T-helper 22 cell (primary cell): ENCODE measurements at places on chromosomes 6 and 20.
A peak's percentile ranks its signal among the peaks of the same experiment; 100 is the strongest.

DNA sequence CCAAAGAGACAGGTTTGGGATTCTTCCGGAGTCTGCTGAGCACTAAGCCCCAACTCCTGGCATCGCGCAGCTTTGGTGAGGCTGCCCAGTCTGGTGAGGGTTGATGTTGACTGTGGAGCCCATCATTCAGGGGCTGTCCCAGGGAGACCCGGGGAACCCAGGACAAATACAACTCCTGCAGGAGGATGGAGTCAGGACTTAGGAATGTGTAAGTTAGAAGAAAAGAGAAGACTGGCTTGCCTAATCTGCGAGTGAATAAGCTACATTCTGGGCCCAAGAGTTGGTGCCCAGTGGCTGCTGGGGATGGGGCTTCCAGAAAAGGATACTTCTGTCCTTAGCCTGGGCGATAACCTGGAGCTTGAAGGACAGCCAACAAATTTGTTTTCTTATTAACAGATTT lies 47.9 kb downstream of the STK35 start:
- no peak for DNase-seq

GRCh38 chr20:51036226-51036625 lies 13.3 kb upstream of the KCNG1 start:
- no peak for DNase-seq

GRCh38 chr6:169034516-169035167 lies 219.0 kb downstream of the THBS2 start:
- DNase-seq: no peak

DNA sequence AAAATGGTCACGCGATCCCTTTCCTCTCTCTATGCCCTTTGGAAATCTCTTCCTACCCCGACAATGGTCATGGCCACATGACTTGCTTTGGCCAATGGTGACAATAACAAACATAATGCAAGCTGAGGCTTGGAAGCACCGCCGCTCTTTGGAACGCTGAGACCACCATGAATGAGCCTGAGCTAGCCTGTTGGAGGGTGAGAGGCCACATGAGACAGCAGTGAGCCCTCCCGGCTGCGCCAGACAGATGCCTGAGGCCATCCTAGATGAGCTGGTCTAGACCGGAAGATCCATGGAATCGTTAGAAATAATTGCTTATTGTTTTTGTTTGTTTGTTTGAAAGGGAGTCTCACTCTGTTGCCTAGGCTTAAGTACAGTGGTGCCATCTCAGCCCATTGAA lies 64.2 kb downstream of the STK35 start:
- DNase-seq: no peak

- no peak for DNase-seq
These were observed 140.3 kb downstream of the BCAS1 start for GRCh38 chr20:53929974-53930650.

- DNase-seq: no peak
These were observed 8.7 kb downstream of the CST3 start for GRCh38 chr20:23629017-23629541.

- DNase-seq: no peak
These were observed 321.4 kb downstream of the FARS2 start for GRCh38 chr6:5582762-5583161.

DNA sequence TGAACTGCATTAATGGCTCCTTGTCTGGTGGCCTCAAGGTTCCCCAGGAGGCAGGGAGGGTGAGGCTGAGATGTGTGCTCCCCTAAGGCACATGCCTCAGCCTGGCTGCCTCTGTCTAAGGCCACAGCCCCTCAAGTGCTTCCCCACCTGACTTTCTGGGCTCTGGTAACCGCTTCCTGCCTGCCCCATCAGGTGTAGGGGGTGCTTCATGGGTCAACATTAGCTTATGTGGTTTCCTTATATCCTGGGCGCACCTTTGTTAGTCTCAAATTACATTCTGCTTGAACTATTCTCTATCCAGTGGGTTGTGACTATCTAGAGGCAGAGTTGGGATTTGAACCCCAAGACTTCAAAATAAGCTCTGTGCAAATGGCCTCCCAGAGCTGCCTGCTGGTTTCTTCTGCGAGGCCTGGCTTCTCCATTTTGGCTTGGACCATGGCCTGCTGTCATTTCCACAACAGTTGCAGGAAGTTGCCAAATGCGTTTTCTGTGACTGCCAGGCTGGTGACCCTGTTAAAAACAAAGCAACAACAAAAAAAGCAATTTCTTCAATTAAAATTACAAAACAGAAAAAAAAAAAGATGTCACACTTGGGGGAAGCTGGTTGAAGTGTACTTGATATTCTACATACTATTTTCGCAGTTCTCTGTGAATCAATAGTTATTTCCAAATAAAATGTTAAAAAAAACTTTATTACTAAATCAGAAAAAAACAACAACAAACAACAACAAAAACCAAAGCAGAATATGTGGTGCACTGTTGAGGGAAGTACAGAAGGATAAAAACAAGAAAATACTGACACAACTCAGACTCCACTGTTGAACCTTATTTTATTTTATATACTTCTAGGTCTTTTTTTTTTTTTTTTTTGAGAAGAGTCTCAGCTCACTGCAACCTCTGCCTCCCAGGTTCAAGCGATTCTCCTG lies 20.0 kb upstream of the ZNFX1 start:
- DNase-seq: no peak

DNA sequence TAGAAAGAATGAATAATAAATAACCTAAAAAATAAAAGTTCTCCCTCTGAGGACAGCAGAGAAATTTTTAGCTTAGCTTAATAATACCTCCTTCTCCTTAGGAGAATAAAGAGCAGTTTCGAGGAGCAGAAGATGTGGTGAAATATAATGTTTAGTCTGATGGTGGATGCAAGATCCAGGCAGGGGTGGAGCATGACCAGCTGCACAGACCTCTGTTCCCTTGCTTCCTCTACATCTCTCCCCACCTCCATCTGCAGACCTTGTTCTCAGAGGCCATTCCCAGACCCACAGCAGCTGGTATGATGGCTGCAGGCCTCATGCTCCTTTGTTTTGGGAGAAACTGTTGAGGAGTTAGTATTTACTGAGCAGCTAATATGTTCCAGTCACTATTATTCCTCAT lies 1.5 kb downstream of the BTN3A2 start:
- DNase-seq: no peak

DNA sequence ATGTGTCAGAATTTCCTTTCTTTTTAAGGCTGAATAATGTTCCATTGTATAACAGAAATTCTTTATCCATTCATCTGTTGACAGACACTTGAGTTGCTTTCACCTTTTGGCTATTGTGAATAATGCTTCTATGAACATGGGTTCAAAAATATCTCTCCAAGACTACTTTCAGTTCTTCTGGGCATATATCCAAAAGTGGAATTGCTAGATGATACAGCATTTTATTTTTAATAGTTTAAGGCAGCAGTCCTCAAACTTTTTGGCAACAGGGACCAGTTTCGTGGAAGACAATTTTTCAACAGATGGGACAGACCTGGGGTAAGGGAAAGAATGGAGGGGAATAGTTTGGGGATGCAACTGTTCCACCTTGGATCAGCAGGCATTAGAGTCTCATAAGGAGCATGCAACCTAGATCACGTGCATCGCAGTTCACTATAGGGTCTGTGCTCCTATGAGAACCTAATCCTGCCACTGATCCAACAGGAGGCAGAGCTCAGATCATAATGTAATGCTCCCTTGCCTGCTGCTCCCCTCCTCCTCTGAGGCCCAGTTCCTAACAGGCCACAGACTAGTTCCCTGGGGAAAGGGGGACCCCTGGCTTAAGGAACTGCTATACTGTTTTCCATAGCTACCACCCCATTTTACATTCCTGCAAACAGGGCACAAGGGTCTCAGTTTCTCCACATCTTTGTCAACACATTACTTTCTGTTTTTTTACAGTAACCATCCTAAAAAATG lies 239.9 kb upstream of the RNF217 start:
- DNase-seq: no peak

DNA sequence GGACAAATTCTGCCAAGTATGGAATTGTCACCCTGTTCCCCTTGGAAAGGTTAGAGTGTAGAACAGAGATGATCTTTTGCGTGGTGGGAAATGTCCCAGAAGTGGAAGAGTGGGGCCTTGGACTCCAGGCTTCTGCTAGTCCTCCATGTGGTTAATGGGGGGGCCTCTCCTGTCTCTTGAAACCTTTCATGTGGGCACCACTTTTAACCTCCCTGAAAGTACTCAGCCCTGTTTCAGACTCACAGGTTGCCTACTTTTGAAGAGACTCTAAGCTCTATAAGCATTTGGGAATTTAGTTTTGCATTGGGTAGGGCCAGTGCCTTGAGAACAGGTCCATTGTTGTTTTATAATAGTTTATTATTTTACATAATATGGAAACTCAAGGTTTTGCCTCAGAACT lies 17.5 kb downstream of the RREB1 start:
- DNase-seq: no peak

- DNase-seq: no peak
These were observed 42.3 kb downstream of the KIF13A start for GRCh38 chr6:17945111-17945510.

DNA sequence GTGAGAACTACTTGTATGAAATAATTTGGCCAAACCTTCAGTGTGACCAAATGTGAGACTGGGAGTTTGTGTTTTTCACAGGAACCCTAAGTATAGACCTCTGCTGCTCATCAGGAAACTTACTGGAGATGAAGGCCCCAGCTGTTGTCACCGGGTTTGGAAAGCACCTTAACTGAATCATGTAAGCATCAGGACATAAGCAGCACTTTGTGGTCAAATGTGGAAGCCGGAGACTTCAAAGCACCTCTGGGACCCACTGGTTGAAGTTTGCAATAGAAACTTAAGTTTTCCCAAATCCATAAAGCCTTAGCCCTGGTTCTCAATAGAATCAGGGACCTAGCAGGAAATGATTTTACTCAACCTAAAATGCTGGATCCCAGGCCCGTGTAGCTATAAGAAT lies 14.3 kb downstream of the TTPAL start:
- no peak for DNase-seq

DNA sequence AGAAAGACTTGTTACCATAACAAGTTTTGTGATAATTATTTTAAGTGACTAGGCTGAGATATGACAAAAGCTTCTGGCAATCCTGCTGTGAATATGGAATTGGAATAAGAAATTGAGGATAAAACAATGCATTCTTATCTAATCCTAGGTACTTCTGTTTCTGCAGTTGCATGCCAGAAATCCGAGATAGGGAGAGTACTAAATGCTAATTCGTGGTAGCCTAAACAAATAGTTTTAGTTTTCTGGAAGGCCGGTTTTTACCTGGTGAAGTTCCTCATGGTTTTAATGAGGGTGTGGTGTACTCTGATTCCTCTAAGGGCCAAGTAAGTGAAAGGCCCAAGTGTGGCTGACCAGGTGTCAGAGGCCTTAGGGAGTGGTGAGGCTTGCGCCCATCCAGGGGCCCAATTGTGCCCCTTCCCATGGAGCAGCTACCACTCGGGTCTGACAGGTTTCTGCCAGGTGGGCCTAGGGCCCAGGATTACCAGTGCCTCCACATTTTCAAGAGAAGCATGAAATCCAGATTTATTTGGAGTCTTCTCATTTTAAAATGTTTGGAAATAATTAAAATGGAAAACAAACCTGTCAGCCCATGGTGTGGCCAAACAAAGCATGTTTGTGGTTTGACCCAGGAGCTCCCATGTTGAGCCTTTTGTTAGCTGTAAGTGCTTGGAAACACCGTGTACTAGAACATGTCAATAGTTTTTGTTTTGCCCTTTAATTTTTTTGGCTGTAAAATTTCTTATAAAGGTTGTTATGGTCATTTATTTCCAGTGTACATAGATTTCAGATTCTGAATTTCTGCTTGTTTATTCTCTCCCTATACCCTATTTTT lies 6.6 kb downstream of the PLCB4 start:
- DNase-seq: no peak

DNA sequence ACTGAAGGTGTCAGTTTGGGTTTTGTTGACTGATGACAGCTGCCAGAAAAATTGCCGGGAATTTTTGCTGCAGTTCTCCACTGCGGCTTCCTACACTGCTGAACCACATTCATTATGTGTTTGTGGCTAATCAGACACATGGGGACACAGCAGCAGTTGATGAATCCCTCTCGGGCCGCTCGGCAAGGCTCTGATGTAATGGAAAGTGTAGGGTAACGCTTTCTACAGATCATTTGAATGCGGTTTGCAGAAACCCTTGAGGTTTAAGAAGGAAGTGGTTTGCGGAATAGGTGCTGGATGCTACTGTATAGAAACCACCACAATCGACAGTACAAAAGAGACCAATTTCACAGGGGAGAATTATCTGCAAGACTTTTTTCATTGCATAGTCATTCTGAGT lies 138.7 kb upstream of the SASH1 start:
- peak; percentile 34 for DNase-seq

DNA sequence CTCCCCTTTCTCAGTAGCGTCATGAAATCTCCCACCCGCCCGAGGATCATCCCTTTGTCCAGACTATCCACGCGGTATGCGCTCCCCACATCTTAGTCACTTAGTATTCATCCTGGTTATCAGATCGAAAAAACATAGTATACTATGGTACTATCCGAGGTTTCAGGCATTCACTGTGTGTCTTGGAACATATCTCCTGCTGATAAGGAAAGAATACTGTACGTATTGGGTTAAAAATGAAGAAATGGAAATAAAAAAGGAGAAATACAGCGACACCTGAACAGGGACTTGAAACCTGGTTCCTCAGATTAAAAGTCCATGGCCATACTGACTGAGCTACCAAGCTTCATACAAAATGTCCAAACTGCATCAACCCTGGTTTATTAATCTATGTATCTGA lies 14.0 kb downstream of the HMGN4 start:
- DNase-seq: no peak

- DNase-seq: no peak
These were observed 125.0 kb downstream of the SLC23A2 start for GRCh38 chr20:4876301-4876700.

DNA sequence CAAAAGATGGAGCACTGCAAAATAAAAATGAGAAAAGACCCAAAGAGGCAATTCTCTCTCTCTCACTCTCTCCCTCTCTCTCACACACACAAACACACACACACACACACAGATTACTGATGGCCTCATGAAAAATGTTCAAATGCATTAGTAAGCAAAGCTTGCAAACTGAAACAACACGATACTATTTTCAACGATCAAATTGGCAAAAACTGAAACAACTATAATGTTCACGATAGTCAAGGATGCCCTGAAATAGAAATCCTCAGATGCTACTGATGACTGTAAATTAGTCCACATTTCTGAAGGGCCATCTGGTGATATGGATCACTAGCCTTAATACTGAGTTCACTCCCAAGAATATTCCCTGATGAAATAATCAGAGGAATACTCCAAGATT lies 100.8 kb downstream of the TRERF1 start:
- no peak for DNase-seq

GRCh38 chr20:58453391-58453790 lies 61.8 kb downstream of the APCDD1L start:
- DNase-seq: no peak

DNA sequence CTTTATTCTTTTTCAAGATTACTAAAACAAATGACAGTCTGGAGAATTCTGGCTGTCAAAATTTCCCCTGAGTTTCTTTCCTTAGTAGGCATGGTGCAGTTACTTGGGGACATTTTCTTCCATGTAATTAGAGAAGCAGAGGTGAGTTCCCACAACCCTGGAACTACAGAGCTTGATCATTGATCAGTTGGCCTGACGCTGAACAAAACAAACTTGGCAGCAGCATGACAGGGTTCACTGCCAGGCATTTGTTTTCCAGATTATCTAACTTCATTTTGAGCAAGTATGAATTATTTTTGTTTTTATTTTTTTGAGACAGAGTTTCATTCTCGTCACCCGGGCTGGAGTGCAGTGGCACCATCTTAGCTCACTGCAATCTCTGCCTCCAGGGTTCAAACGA lies 22.6 kb downstream of the IYD start:
- no peak for DNase-seq
